Activated CD4-positive, CD25-positive, alpha-beta regulatory T cell treated with anti-CD3 and anti-CD28 coated beads, Interleukin-2, amount 50 U/mL, for 16 hours (primary cell): ENCODE measurements at places on chromosomes 3 and 15.

- DNase-seq, result no peak
Observed at GRCh38 chr3:42439261-42440115, 29.1 kb upstream of the LYZL4 start.

DNA sequence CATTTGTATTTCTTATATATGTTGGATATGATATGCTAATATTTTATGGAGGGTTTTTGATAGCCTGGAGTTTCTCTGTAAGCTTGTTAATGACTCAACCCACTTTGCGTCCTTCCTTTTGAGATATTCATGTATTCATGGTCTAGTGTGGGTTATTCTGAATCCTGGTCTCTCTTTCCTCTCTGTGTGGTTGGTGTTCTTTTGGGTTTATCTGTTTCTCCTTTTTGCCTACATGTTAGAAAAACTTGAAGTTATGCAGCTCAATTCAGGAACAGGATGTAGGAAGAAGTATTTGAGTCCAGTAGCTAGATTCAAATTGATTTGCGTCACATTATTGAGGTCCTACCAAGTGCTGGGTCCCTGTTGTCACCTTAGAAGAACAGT is 28.1 kb downstream of the CMTM7 start:
- DNase-seq, result no peak

GRCh38 chr15:75508840-75509532 is 57.5 kb upstream of the SIN3A start:
- DNase-seq, result no peak

- peak; percentile 77 for DNase-seq
Observed at GRCh38 chr3:195909644-195910498, 1.5 kb upstream of the TNK2 start.

GRCh38 chr15:49621401-49621811 is 558 bp downstream of the DTWD1 start:
- DNase-seq, result no peak

DNA sequence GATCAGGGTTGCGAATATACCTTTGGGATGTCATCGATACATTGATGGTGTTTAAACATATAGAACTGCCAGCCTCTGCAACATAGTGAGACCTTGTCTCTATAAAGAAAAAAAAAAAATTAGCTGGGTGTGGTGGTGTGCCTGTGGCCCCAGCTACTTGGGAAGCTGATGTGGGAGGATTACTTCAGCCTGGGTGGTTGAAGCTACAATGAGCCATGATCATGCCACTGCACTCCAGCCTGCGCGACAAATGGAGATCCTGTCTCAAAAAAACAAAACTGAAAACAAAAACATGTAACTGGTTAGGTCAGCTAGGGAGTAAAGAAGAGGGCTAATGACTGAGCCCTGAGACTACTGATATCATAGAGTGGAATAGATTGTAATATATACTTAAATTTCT is 30.7 kb upstream of the MGA start:
- no peak for DNase-seq

- DNase-seq, result no peak
Observed at GRCh38 chr3:170132335-170132734, 49.2 kb downstream of the PHC3 start.

DNA sequence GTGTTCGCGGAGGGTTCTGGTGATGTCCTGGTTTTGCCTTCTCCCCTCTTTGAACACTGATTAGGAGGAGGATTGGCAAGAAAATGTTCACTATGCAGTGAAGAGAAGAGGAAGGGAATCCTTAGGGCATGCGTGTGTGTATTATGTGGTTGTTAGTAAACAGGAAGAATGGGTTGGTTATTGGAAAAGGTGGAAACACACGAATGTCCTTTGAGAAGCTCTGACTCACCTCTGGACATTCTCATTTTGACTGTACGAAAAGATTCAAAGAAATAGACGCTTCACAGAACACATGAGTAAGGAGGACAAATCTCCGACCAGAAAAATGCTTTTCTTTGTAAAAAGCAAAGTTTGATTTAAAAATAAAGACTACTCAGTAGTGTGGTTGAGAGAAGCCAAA is 188.8 kb upstream of the PRICKLE2 start:
- no peak for DNase-seq

DNA sequence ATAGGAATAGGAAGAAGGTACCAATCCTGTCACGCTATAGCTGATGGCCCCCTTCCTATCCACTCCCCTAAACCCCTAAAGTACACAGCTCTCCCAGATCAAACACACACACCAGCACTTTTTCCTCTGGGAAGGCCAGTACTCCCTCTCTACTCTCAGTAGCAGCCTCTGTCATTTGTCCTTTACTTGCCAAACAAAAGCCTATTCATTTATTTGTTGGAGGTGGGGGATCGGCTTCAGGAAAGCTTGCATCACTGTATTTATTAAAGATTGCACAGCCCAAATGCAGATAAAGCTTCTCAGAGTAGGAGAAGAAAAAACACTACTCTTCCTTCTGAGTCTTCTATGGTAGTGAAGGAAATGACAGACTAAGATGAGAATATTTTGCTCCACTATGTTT is 429.7 kb upstream of the RASGRP1 start:
- no peak for DNase-seq

- no peak for DNase-seq
Observed at GRCh38 chr15:39888243-39888642, 31.8 kb downstream of the GPR176 start.

DNA sequence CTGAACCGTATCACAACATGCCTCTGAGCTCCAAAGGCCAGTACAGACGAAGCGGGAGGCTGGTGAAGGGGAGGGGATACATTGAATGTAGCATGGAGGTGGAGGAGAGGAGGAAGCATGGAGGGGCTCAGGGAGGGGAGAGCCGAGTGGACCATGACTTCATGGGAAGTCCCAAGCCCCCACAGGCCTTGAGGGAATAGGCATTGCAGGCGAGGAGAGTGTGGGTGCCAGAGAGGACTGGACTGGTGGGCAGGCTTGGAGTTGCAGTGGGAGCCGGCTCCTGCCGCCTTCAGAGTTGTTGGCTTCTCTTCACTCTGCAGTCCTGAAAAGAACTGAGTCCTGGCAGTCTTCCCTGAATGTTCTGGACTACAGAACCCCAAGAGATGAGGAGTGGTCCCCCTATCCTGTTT is 3.3 kb upstream of the RNU6-1 start:
- no peak for DNase-seq

DNA sequence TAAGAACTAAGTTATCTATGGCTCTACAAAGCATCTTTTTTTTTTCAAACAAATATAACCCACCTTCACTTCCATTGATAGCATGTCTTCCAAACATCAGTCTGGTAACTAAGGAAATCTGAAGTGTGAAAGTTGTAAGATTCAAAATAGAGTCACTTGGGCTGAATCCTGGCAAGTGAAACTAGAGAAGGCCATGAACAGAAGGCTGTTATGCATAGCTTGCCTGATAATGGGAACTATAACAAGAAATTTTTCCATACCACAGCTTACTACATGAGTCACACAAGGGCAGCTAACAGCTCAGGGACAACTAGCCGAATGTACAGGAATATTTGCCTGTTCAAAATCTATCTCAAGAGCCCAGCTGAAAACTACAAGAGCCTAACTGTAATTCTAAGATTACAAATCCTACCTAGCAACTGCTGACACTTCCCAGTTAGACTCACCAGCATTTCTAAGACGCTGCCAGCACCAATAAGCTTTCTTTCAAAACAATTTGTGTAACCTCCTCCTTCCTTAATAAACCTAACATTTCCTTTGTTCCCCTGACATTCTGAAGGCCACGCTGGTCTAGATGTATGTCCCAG is 1066.5 kb downstream of the PLOD2 start:
- no peak for DNase-seq

GRCh38 chr15:31219221-31219620 is 107.4 kb upstream of the KLF13 start:
- DNase-seq, result no peak

DNA sequence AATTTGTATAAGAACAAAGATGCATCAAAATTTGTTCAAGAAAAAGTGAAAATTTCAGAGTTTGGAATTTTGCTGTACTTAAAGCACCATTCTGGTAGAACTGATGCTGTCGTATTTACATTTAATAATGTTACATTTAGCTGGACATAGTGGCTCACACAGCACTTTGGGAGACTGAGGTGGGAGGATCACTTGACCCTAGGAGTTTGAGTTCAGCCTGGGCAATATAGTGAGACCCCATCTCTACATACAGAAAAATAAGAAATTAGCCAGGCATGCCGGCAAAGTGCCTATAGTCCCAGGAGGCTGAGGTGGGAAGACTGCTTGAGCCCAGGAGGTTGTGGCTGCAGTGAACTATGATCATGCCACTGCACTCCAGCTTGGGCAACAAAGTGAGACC is 51.5 kb upstream of the SKIL start:
- no peak for DNase-seq

GRCh38 chr3:136664771-136665170 is 87.4 kb downstream of the STAG1 start:
- DNase-seq, result no peak

DNA sequence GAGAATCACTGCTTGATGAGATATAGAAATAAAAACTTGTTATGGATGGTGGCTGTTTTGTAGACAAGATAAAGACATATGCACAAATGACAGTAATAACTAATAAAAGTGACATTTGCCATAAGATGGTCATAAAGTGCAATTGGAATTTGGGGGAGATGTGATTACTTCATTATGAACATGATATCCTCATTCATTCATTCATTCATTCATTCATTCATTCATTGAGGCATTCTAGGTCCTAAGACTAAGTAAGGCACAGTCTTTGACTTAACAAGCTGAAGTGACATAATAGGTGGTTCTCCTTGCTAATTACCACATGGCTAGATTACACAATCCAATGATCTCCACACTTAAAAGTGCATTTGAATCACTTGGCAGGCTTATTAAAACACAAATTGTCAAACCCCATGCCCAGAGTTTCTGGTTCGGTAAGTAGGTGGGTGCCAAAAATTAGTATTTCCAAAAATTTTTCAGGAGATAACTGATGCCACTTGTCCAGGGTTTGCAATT is 18.9 kb downstream of the RAP2B start:
- DNase-seq, result no peak

DNA sequence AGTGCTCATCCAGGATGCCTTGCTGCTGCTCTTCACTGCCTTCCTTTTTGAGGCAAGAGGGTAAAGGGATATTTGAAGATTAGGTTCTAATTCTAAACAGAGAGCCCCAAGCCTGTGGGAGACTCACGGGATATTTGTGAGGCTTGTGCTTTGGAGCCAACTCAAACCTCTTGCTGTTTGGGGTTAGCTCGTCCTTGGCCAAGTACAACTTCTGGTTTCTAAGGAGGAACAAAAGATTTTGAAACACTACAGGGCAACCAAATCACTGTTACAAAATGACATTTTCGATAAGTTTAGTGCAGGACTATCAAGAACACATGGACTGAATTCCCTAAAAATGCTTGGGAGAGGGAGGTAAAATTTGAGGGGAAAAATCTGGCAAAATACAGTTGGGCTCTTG is 190.2 kb downstream of the RORA start:
- DNase-seq, result no peak

DNA sequence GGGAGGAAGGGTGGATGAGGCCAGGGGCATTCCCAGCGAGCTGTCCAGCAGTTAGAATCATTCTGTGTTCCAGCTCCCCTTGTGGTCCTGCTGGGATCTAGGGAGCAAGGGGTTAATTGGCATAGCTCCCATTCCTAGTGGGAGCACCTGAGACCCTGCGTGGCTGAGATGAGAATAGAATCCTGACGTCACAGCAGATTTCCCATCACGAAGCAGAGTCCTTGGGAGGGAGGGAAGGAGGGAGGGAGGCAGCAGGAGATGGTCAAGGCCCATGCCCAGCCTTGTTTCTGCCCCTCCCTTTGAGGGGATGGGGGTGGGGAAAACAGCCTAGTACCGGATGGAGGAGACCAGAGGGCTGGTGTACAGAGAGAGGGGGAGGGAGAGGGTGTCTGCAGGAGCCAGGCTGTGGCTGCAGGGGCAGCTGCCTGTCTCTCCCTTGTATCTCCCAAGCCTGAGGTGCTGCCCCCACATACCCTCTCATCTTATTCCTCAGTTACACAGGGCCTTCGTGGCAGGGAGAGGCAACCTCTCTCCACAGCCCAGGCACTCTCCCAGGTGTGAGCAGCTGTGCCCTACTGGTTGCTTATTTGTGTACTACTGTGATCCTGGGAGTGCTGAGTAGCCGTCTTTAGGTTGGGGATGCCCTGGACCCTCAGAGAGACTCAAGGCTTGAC is 5.4 kb downstream of the TYRO3 start:
- no peak for DNase-seq

GRCh38 chr15:95024351-95024750 is 793.0 kb downstream of the MCTP2 start:
- no peak for DNase-seq

- DNase-seq, result no peak
Observed at GRCh38 chr15:67039384-67040075, 25.9 kb upstream of the SMAD3 start.

- no peak for DNase-seq
Observed at GRCh38 chr3:77234004-77234403, 194.1 kb downstream of the ROBO2 start.

DNA sequence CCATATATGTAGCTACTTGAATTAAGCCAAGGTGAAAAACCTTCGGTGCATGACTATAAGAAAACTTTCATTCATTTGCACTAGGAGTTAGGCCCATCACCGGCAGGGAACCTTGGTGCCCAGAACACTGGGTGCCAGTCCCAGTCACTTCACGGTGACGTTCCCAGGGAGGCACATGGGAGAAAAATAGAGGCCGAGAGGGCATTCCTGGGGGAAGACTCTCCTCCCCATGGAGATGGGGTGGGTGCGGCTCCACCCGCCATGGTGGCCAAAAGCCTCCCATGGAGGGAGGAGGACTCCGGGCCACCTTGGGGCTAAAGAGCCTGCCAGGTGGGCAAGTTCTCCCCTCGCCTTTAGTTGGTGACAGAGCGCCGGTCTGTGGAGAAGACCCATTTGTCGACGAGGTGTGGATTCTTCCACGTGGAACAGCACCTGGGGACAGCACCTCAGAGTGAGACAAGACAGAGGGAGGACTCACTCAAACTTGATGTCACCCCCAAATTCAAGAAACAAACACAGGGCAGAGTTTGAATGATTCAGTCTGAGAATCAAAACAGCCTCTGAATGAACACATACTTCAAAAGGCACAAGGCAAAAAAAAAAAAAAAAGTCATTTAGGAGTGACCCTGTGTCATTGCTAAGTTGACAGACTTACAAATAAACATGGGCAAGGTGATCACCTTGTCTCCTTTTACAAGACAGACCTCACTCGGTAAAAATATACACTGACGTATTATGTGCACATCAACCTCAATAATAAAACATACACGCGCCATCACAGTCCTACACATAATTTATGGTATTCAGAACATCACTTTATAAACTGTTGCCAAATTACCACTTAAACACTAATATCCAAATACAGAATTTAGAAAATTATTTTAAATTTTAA is 38.6 kb downstream of the ZXDC start:
- no peak for DNase-seq

DNA sequence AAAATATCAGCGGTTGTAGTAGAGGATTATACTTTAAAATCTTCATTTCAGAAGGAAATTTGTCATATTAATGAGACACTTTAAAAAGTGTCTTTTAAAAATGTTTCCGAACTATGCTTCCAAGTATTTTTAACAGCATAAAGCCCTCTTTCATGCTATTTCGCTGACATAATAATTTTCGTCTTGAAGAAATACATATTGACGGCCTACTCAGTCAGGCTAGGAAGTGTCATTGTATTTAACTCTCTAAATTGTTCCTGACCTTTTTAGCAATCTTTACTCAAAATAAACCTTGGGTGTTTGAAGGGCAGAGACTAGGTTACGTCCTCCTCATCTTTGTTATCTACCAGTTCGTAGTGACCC is 806 bp upstream of the LRRC28 start:
- DNase-seq, result no peak
